Kasumi-1 (cell line): ENCODE measurements at places on chromosomes 7 and 10.
A peak's percentile ranks its signal among the peaks of the same experiment; 100 is the strongest.

- no peak for DNase-seq
These were observed 22.3 kb upstream of the PRRT4 start for GRCh38 chr7:128383776-128384175.

GRCh38 chr7:26863518-26864308, 677 bp downstream of the SKAP2 start:
- DNase-seq: peak; percentile 81

DNA sequence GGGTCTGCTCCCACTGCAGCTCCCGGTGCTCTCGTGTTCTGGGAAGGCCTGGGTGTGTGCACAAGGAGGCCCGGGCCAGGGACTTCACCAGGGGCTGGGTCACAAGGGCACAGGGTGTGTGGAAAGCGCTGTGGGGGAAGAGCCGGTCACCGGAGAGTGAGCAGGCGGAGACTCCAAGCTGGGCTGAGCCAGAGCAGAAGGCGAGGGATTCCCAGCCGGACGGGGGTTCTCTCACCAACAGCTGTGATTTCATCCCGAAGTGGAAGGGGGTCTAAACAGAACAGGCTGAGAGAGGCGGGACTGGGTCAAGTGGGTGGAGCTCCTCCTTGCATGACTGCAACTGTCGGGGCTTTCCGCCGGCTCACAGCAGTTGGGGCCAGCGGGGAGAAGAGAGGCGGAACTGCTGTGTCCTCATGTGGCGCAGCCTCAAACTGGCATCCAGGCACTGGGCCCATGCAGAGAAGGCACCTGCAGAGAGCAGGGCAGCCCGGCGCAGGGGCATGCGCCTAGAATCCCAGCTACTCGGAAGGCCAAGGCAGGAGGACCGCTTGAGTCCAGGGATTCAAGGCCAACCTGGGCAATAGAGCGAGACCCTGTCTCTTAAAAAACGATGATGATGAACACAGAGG, 7.6 kb upstream of the ORAI2 start:
- DNase-seq: peak; percentile 75

DNA sequence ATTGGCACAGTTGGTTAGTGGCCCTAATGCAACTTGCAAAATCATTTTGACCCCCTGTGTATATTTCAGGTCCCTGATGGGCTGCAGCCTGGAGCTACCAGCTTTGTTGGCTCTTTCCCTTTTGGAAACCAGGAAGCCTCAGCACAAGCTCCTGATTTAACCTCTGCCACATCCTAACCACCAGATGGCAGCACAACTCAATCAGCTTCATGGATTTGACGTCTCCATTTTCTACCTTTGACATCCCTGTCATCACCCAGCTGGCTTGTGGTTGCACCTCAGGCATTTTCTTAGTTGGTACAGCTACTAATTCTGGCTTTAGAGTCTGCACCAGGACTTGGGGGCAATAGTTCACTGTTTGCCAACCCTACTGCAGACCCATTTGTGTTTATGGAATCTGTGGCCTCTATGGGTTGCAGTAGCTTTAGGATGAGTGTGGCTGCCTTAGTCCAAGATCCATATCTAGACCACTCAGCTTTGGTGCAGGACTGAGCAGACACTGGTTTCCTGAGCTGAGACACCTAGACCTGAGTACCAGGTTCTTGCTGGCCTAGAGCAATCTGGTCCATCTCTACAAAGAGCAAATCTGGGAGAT, 456.2 kb downstream of the REEP3 start:
- peak; percentile 89 for DNase-seq

GRCh38 chr7:91239171-91239604, 25.0 kb upstream of the FZD1 start:
- peak; percentile 82 for DNase-seq

- no peak for DNase-seq
These were observed 76.2 kb upstream of the MYL10 start for GRCh38 chr7:101705331-101705730.

DNA sequence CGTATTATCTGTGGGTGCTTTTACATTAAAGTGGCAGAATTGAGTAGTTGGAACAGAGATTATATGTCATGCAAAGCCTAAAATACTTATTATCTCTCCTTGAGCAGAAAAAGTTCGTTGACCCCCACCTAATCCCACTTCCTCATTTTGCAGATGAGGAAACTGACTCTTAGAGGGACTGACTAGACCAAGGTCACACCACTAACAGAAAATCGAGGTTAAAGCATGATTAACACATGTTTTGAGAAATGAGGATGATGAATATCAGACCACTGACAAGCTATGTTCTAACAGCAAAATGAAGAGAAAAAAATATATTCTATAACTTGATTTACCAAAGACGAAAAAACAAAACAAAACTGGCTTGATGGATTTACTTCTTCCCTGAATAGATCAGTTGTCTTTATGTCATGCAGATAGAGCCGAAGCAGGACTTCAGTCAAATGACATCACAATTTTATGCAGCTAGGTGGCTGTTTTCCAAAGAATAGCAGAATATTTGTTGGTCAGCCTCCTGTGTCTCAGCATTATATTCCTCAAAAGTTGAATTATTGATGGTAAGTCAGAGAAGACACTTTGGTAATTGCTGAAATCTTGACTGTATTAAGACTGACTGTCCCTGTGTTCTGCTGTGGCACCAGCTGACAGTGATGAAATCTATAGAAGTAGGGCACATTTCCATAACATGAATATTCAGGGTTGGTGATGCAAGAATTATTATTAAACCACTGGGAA, 24.2 kb upstream of the SMIM30 start:
- DNase-seq: peak; percentile 86

GRCh38 chr10:89738551-89739209, 37.3 kb downstream of the KIF20B start:
- DNase-seq: peak; percentile 84
